ENCODE measurements at places on chromosomes 16 and 17.
A peak's percentile ranks its signal among the peaks of the same experiment; 100 is the strongest.

- DNase-seq, result no peak
These were observed at the start of gene PMFBP1 for GRCh38 chr16:72172105-72173034. Gene PMFBP1 (minus strand): TSS chr16:72172155. CDS start chr16:72171208, 947 bp downstream.

- DNase-seq, result no peak
These were observed 82.8 kb downstream of the SNX29 start for GRCh38 chr16:12059216-12059769.

DNA sequence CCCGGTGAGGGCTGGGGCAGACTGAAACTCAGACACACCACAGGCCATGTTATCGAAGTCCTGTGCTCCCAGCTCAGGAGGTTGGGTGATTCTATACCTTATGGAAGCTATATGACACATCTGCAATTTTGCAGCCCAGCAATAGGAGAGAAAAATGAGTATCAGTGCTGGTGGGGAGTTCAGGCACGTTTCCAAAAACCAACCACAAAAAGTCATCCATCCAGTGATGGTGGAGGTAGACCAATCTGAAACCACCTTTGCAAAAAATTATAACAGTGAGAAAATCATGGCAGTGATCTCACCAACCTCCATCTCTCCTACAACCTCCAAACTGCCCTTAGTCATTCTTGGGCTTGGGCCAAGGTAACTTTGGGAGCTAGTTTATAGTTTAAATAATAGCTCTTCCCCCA is 327.9 kb downstream of the SLC39A11 start:
- DNase-seq, result no peak

DNA sequence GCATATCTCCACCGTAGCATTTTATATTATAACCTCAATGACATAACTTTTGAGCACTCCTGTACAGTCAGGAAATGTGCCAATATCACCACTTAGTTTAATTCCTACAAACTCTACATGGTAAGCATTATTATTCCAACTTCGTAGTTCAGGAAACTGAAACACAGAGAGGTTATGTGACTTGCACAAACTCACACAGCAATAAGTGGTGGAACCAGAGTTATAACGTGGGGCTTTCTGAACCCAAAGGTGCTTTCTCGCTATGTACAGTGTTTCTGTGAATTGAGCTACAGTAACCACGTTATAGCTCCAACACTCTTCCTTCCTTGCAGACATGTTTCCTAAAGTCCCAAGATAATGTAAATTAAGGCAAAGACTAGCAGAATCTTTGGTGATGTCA is 330.2 kb downstream of the GRIN2A start:
- no peak for DNase-seq

DNA sequence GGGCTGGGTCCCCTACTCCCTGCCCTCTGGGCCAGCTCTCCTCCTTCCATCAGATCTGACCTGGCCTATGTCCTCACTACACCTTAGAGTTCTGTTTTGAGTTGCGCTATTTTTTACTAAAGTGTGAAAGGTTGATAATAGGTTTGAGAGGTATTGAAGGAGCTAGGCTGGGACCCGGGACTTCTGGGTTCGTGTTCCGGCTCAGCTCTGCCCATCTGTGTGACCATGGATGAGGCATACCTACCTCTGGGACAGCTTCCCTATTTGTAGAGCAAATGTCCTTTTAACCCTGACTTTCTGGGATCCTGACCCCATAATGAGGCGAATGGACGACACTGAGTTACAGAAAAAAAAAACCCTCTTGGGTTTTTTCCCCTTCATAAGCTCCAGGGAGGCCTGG is 36.0 kb downstream of the IL21R start:
- DNase-seq, result no peak

DNA sequence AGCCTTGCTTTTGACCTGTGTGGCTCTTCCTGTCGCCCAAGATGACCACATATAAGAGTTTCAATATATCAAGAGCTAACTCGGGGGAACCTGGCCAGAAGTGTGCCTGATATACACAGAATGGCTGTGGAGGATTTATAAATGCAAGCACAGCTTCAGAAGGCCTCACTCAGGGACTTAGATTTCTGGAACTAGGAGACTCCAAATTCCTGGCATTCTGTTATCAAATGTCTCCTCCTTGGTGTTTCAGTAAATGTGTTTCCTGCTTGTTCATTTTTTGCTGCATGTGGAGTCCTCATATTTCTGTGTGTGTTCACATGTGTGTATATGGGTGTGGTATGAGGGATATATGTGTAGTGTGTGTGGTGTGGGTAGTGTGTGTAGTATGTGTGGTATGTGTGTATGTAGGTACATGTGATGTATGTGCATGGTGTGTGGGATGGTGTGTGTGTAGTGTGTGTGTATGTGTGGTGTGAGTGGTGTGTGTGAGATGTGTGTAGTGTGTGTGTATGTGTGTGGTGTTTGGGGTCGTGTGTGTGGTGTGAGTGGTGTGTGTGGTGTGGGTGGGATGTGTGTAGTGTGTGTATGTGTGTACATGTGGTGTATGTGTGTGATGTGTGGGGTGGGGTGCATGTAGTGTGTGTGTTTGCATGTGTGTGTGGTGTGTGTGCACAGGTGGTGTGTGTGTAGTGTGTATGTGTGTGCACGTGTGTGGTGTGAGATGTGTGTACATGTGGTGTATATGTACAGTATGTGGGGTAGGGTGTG is 981 bp upstream of the CD300H start:
- no peak for DNase-seq

GRCh38 chr16:1403733-1404132 is 10.8 kb downstream of the UNKL start:
- DNase-seq, result no peak

DNA sequence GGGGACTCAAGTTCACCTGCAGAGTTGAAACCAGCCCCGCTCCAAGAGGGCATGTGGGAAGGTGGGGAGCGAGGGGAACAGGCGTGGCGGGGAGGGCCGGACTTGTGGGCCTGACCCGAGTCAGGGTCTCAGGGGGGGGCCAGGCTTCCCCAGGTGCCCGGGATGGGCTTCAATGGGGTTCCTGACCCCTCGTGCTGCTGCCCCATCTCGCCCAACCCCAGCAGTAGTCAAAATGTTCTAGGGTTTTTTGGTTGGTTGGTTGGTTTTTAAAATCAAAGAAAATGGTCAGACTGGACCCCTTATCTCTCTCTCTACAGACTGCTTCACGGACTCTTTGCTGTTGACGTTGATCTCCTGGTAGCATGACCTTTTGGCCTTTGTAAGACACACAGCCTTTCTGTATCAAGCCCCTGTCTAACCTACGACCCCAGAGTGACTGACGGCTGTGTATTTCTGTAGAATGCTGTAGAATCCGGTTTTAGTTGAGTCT is 69.5 kb downstream of the AMFR start:
- DNase-seq, result no peak

- DNase-seq, result no peak
These were observed 7.6 kb downstream of the IFT20 start for GRCh38 chr17:28327709-28328108.

GRCh38 chr16:8788578-8789172 is 8.8 kb downstream of the TMEM186 start:
- DNase-seq, result no peak

GRCh38 chr17:2980211-2980903 is 83.0 kb downstream of the OR1D5 start:
- DNase-seq, result no peak

GRCh38 chr16:85812031-85812807 is 12.7 kb downstream of the COX4I1 start:
- DNase-seq, result no peak

GRCh38 chr16:1348926-1349325 is 2.8 kb downstream of the TSR3 start:
- DNase-seq, result no peak

- no peak for DNase-seq
These were observed 259.9 kb upstream of the IRX3 start for GRCh38 chr16:54546521-54546920.

DNA sequence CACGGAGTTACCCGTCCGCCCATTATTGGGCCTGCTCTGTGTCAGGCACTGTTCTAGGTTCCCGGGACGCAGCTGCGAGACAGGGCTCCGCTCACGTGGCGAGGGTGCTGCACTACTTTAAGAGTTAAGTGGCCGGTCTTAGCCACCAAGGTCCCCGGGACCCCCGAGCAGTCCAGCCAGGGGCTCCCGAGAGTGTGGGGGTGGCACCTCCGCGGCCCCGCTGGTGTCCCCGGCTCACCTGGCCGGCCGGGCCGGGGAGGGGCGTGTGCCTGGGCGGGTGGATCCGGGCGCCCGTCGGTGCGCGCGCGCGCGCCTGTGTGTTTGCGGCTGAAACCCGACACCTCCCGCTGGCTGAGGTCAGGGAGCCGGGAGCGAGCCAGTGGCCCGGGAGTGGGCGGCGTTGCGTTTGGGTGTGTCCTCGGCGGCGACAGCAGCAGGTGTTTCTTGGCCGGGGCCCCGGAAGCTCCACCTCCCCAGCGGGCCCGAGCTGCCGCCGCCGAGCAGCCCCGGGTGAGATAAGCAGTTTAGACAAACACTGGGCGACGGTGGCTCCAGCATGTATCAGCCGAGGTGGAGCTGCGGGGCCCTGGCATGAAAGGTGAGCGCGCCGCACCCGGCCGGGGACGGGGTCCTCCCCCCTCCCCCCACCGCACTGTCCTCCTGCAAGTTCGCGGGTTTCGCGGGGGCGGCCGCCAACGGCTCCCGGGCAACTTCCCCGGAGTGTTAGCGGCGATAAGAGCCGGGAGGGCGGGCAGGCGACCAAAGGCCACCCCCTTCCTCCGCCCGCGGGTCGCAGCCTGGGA is at the start of gene GSE1:
Gene GSE1, plus strand, starts transcription at position 522 of the 803 bp plus-strand sequence. Its CDS starts 70 bp downstream, at position 592.
- no peak for DNase-seq

- no peak for DNase-seq
These were observed 34.2 kb upstream of the CCL2 start for GRCh38 chr17:34220752-34221395.

DNA sequence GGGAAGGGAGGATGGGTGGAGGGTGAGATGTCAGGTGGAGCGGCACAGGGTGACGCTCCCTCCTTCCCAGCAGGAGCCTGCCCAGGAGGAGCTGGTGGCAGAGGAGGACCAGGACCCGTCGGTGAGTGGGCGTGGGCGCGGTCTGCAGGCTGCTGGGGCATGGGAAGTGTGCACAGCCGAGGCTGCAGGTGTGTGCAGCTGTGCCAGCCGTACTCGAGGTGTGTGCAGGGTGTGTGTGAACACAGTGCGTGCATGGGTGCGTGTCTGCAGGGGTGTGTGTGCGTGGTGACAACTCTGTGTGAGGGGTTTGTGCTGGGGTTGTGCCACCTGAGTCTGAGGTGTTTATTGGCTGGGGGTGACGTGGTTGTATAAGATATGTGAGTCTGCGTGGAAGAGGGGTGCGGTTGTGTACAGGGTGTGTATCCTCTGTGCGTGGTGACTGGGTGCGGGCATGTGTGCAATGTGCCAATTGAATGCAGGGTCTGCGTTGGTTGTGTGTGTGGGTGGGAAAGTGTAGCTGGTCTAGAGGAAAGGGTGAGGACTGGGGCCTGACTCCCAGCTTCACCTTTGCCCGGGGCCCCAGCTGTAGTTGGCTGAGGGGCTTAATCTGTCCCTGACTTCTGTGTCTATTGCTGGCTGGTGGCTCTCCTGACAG is 670 bp downstream of the TNFSF12 start:
- DNase-seq, result no peak

GRCh38 chr17:79941088-79942010 is 94.3 kb downstream of the TBC1D16 start:
- no peak for DNase-seq

DNA sequence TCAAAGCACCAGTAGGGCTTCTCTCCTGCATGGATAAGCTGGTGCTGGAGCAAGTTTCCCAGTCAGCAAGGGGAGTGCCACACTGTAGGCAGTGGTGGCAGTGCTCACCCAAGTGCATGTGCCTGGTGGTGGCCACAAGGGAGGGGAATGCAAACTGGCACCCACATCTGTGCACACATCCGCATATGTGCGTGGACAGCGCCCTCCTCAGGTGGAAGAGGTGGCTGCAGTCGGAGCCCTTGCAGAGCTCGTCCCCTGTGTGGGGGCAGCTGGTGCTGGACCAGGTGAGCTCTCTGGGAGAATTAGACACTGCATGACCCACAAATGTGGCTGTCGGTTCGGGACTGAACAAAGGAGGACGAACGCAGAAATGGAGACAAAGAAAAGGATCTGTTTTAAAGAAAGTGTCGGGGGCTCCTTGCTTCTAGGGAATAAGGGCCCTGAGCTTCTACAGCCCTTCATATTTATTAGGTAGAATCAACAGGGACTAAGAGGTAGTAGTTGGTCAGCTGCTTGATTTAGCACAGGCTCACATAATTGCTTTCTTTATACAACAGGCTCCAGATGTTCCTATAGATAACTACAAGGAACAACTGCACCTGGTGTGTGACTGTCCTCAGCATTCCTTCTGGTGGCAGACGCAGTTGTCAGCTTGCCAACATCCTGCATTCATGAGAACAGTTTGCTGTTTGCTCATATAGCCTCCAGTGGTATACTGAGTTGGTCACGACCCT is 5.3 kb upstream of the ZNF689 start:
- DNase-seq, result peak; percentile 47

DNA sequence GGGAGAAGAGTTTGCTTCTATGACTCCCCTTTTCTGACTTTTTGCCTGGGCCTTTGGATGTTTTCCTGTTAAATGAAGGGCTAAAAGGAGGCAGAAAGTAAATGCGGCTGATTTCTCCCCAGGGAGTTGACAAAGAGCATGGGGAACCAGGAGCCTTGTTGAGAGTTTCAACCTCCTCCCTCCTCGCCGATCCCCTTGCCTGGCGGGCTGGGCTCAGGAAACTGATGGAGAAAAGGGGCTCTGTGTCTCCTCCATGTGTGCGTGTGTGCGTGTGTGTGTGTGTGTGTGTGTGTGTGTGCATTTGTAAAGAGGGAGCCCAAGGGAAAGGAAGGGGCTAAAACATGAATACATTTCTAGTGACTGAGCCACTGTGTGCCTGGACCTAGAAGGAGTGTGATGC is 94.5 kb downstream of the ZDHHC7 start:
- no peak for DNase-seq

DNA sequence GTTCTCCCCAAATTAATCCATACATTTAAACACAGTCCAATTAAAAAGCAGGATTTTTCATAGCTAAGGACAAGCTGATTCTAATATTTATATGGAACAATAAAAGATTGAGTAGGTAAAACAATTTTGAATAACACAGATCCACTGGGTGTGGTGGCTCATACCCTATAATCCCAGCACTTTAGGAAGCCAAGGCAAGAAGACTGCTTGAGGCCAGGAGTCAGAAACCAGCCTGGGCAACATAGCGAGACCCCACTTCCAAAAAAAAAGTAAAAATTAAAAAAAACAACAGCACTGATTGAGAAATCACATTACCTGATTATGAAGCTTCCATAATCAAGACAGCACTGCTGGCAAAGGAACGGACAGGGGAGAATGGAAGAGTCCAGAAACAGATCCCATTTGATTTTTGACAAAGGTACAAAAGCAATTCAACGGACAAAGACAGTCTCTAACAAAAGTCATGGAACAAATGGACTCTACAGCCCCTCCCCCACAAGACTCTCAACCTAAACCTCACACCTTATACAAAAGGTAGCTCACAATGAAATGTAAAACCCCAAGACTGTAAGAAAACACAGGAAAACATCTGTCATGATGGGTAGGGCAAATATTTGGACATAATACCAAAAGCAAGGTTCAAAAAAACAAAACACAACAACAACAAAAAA is 17.9 kb downstream of the USP7 start:
- no peak for DNase-seq
